ENCODE measurements at places on chromosomes 1 and 21.

GRCh38 chr1:67655581-67655980 lies 29.4 kb upstream of the GADD45A start:
- no peak for DNase-seq

- DNase-seq = peak; percentile 83
Measured at GRCh38 chr1:68725001-68725752, 228.3 kb upstream of the DEPDC1 start.

DNA sequence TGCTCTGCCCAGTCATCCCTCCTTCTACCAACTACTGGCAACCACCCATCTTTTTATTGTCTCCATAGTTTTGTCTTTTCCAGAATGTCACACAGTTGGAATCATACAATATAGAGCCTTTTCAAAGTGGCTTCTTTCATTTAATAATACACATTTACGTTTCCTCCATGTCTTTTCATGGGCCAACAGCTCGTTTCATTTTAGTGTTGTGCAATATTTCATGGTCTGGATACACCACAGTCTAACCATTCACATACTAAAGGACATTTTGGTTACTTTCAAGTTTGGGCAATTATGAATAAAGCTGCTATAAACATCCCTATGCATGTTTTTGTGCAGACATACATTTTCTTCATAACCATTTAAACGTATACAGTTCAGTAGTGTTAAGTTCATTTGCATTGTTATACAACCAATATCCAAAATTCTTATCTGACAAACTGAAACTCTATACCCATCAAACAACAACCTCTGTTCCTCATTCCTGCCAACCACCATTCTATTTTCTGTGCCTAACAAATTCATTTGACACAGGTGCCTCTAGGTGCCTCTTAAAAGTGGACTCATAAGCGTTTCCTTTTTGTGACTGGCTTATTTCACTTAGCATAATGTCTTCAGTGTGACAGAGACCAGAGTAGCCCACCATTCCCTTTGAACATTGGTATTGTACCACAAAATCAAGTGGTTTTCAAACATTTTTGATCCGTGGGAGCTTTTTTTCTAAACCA lies 138.1 kb downstream of the NR5A2 start:
- DNase-seq = no peak

- no peak for DNase-seq
Measured at GRCh38 chr1:66292944-66293343, 241.0 kb upstream of the SGIP1 start.

DNA sequence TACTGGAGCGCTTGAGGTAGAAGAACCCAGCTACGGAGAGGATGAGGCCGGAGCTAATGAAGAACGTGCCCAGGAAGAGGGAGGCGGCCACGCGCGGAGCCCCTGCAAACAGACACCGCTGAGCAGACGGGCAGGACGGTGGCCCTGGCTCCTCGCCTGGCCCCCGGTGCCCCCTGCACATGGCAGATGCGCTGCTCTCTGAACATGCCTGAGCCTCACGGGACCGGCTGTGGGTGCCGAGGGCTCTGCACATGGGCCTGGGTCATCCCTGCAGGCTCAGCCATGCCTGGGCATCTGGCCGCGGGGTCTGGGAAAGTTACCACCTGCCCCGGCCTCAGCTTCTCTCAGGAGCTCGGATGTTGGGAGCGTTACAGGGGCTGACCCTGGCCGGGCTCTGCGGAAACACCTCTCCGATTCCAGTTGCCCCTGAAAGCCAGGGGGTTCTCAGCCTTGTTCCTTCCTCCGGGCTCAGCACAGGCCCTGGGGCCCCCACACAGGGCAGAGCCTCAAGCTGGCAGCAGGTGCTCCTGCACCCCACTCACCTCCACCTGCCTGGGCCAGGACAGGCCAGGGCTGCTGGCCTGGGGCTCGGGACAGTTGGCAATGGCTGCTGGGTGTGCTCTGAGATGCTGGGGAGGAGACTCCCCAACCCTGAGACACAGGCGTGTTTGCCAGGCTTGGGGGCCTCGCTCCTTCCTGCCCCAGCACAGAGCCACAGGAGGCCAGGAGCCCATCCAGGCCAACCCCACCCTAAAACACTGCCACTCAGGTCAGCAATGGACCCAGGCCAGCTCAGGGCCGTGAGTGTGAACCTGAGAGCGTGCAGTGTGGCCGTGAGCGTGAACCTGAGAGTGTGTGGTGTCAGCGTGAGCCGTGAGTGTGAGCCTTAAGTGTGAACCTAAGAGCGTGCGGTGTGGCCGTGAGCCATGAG lies 12.1 kb upstream of the RNF223 start:
- no peak for DNase-seq

GRCh38 chr1:48996311-48996710 lies 219.6 kb upstream of the BEND5 start:
- no peak for DNase-seq

DNA sequence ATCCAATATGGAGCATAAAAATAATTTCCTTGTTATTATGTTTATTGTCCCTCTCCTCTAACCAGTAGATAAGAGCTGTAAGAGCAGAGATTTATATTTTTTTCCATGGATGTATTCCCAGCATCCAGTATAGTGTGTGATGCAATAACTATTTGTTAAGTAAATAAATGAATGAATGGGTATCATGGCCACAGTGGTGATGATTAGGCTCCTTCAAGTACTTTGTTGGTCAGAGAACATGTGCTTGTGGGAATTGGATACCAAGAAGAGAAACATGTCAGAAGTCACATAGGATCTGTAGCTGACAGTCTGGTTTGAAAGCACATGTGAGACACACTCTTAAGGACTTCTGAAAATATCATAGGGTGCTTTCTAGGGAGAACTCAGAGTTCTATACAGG lies 588.5 kb downstream of the AGBL4 start:
- DNase-seq = peak; percentile 8

All from NCI-H1105 treated with DMSO at 0.1 percent for 48 hours (cell line).